Ureter (tissue), 1 donor: ENCODE measurements at places on chromosomes 5 and 9.

DNA sequence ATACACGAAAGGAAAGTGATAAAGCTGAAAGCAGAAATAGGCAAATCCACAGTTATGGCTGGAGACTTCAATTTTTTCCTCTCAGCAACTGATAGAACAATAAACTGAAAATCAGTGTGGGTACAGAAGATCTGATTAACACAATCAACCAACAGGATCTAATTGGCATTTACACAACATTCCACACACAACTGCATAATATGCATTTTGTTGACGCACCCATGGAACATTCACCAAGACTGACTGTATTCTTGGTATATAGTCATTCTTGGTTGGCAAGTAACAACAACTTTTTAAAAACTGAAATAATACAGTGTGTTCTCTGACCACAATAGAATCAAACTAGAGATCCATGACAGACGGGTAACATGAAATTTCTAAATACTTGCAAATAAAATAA lies 218.7 kb upstream of the S1PR3 start:
- DNase-seq, result no peak

GRCh38 chr5:24737163-24737562 lies 92.4 kb upstream of the CDH10 start:
- no peak for DNase-seq

DNA sequence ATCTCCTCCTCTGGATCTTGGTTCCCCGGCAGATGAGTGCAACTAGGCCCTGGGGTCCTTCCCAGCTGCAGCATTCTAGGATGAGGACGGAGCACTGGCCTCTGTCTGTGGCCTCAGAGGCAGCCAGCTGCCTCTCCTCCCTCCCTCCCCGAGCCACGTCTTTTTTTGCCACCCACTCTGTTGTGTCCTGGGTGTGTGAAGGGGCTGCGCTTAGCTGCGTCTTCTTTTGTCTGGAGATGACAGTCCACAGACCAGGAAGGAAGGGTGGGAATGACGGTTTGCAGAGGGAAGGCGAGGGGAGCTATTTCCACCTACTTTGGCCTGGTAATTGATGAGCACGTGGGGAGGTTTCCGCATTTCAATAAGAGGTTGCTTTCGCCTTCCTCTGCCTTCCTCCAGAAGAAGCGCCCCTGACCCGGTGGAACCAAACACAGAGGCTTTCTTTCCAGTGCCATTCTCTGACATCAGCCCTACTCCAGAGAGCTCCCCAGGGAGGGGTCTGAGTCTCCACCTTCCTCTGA lies 34.5 kb upstream of the GABRP start:
- DNase-seq, result peak; percentile 13

DNA sequence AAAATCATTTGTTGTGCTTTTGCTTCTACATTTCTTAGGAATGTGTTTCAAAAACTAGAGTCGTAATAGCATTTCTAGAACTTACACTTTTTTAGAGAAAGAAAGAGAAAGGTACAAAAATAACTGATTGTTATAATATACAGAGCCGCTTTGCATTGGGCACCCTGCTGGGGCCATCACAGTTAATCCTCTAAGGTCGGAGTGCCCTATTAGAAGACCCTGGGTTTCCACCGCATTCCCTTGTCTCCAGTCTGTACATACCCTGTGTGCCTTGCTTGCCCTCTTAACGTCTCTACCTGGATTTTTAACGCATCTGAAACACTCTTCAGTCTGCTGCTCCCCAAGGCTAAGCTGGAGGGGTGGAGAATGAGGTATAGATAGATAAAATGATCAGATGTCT lies 1.3 kb downstream of the MARVELD2 start:
- DNase-seq, result no peak

GRCh38 chr9:95100071-95100627 lies 217.4 kb downstream of the FANCC start:
- no peak for DNase-seq

GRCh38 chr5:151155775-151156506 lies 1.6 kb downstream of the ANXA6 start:
- DNase-seq, result no peak
